ENCODE measurements at places on chromosomes 12 and 14.

- peak; percentile 43 for DNase-seq
These were observed 25.6 kb downstream of the SINHCAF start for GRCh38 chr12:31300341-31300740.

DNA sequence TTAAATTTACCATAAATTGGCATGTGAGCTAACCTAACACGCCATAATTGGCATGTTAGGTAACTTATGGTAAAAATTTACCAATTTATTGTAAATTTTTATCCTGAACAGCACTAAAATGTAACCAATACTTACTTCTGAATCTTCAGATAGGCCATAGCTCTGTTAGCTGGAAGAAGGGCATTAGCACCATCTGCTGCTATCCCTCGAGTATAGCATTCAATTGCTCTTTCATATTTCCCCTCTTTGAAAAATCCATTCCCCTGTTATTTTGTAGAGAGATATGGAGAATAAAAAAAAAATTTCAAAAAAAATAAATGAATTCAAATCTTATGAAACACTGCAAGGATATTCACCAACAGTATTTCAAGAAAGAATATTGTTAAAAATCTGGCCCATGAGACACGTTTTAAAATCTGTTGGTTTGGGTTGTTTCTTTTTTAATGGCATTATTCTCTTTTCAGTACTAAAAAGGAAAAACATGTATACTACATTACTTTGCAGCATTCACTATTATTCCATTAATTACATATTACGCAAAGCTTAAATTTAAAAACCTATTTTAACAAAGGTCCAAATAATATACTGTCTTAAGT, 19.1 kb downstream of the RPAP3 start:
- peak; percentile 58 for DNase-seq

DNA sequence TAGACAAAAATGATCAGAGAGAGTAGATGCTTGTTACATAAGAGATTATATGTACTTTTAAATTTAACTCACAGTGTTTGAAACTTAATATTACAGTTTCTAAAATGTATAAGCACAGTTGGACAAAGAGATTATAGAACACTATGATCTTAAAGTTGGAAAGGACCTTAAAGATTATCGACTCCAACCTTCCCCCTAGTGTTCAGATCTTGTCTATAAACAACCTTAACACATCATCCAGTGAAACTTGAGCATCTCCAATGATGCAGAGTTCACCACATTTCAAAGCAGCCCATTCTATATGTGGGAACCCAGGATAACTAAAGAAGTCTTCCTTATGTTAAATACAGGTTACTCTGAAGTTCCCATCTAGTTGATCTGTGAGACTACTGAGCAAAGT, 480.8 kb downstream of the RMST start:
- DNase-seq: no peak

DNA sequence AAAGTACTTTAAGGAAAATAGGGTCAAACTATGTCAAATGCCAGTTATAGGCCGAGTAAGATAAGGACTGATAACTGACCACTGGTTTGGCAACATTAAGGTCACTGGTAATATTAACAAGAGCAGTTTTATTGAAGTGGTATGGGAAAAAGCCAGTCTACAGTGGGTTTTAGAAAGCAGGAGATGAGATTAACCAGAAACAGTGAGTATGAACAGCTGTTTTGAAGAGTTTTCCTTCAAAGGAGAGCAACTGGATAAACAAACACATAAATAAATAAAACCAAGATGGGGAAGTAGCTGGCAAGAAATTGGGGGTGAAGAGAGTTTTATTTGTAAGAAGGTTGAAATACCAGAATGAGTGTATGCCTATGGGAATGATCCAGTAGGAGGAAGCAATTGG, 30.3 kb downstream of the KITLG start:
- no peak for DNase-seq

- DNase-seq: no peak
These were observed 23.2 kb upstream of the MTHFD1 start for GRCh38 chr14:64364907-64365306.

DNA sequence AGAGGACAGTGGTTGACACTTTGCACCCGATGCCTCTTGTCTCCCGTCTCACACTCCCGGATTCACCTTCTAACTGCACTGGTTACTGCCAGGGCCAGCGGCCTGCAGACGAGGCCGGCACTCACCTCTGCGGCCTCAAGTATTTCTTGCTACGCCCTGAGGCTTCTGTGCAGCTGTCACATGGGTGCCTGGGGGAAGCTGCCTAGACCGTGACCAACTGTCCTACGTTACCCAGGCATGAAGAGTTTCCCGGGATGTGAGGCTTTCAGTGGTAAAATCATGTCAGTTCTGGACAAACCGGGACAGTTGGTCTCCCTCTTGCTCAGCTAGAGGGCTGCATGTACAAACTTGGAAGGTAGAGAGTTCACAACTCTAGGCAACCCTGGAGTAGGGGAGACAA, 274.5 kb downstream of the GLT1D1 start:
- no peak for DNase-seq

DNA sequence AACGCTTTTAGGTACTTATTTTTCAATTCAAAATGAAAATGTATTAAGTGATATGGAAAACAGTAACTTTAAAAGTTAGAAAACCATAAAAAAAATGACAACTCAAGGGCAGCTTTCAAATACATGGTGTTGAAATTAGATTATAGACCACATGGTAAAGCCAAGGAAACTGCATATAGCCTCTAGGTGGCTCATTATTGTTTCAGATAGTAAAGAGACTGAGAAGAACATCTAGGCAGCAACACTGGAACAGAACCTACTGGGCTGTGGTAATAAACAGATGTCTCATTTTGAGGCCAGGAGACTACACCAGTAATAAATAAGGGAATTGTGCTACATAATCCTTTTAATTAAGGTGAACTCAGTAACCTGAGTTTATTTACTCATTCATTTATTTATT, 13.0 kb downstream of the FBXO33 start:
- DNase-seq: no peak

- DNase-seq: no peak
These were observed 201.7 kb upstream of the DCN start for GRCh38 chr12:91384366-91384765.

- peak; percentile 8 for DNase-seq
These were observed 174.2 kb downstream of the PPM1H start for GRCh38 chr12:62760779-62761178.

- no peak for DNase-seq
These were observed 202.0 kb downstream of the PPM1H start for GRCh38 chr12:62732861-62733427.

DNA sequence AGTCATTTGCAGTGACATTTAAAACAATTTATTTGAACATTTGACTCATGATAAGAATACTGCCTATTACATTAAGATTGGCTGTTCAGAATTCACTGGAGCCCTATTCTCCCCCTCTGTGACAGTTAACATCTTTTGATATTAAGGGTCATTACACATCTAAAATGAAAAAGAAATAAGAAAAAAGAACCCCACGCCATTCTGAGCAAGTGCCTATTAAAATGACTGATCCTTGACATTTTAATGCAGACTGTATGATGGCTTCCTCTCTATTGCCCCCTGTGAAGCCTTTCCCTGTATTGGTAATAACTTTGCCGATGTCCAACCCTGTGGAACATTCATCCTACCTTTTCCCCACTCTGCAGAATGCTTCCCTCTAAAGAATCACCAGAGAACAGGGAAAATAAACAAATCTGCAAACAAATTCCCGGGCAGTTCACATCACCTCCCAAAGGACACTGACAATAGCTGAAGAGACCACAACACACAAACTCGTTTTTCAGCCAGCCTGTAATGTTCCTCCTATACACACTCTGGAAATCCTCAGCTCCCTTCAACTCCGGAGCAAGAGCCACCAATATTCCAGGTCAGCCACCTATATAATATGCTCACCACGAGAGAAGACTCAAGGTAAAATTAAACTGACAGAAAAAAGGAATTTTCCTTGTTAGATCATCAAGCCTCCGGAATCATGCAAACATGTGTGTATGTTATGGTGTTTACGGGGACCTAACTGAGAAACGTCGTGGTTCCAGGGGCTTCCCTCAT, 2.1 kb downstream of the NIN start:
- peak; percentile 21 for DNase-seq

DNA sequence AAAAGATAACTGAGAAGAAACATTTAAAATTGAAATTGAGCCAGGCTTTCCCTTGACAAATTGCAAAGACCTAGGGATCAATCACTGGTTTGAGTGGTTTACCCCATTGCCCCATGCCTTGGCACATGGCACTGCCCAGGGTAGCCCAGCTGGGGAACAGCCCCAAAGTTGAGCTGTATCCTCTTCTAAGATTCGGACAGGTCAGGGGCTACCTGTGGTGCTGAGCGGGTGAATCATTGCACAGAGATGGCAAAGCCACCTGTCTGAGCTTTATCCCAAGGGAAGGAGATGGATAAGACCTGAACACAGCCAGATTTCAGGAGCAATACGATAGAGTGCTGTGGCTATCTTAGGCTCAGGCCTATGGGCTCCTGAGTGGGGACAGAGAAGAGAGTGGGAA, 7.0 kb downstream of the IFI27L2 start:
- no peak for DNase-seq

DNA sequence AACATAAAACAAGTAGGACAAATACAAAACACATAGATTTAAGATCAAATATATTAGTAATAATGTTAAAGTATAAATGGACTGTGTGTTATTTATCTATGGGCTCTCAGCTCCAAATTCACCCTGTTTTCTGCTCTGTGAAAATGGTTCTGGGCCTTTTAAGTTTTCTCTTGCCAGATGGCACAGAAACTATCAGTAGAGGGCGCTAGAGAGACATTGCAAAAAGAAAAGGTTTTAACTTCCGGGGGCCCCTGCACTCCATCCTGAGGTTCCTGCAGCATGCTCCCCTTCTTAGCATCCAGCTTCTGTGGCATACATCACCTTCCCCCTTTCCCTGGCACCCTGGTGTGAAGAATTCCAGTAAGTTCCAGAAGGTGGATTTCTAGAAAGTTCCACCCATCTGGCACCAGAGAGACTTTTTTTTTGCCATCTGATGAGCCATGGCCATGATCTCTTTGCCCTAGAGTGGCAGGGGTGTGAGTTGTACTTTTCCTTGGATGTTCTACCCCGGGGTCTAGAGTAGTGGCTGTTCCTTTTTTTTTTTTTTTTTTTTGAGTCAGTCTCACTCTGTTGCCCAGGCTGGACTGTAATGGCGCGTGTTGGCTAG, 29.3 kb downstream of the ZCRB1 start:
- DNase-seq: peak; percentile 56

DNA sequence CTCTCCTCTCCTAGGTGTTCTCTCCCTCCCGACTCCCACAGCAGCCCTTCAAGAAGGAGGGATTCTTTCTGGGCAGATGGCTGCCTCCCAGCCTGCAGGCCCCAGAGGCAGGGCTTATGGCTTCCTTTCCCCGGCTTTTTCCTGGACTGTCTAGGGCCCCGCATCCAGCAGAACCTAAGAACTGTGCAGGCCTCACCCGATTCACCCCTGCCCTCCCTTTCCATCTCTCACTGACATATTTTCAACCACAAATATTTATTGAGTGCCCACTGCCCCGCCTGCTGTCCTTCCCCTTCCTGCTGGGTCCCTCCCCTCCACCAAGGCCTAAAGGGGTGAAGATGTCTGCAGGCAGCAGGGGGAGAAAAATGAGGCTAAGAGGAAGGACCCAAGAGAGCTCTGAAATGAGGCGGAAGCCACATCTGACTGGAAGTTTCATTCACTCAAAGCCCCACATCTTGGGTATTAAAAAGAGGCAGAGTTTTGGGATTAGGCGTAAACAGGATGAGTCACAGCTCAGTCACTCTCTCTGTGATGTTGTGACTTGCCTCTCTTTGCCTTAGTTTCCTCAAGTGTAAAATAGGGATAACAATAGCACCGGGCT, 2.9 kb downstream of the SCNN1A start:
- DNase-seq: peak; percentile 84

DNA sequence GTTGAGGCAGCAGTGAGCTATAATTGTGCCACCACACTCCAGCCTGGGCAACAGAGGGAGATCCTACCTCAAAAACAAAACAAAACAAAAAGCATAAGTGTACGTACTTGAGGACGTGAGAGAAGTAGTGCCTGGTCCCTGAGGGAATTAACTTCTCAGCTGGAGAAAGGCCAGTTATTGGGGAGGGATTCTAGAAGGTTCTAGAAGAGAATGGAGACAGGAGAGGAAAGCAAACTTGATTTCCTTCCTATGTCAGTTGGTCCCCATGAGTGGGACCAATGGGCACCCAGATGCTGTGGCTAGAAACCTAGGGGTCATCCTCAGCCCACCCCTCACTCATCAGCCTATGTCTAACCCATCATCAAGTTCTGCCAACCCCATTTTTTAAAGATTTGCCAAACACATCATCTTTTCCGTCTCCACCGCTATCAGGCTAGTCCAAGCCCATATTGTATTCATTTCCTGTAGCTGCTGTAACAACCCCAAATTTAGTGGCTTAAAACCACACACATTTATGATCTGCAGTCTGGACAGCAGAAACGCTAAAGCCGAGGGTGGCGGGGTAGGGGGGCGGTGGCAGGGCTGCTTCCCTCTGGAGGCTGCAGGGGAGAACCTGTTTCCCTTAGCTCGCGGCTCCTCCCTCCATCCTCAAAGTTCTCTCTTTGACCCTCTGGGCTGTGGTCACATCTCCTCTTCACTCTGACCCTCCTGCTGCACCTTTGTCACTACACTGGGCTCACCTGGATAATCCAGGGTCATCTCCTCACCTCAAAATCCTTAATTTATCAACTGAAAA, 7.2 kb upstream of the RBM19 start:
- peak; percentile 52 for DNase-seq

- no peak for DNase-seq
These were observed 9.9 kb downstream of the ATG14 start for GRCh38 chr14:55401751-55402150.

- DNase-seq: no peak
These were observed 35.6 kb downstream of the ZNF664 start for GRCh38 chr12:124008595-124008994.

- DNase-seq: no peak
These were observed 76.0 kb downstream of the WDR20 start for GRCh38 chr14:102215576-102216250.

GRCh38 chr12:70305794-70306193, 60.3 kb upstream of the KCNMB4 start:
- no peak for DNase-seq

DNA sequence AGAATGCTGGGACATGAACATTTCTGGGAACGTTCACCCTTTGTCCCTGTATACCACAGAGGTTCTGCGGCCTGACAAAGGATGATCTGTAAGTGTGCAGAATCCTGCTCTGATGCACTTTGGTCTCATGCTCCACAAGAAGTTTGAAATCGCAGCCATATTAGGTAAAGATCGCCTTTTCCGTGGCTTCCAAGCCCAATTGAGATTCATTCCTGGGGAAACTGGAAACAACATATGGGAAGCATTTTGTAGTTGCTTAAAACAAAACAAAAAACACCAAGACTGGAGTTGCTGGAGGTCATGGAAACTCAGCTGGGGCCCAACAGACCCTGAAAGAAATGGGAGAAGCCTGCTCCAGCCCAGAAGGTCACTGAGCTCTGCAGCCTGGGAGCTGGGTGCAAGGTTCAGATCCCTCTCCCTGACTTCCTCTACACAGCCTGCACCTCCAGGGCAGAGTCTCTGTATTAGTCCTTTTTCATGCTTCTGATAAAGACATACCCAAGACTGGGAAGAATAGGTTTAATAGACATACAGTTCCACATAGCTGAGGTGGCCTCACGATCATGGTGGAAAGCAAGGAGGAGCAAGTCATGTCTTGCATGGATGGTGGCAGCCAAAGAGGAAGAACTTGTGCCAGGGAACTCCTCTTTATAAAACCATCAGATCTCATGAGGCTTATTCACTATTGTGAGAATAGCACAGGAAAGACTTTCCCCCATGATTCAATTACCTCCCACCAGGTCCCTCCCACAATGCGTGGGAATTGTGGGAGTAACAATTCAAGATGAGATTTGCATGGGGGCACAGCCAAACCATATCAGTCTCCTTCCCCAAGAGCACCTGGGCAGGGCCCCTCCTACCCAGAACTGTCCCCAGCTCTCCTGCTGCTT, 60.8 kb upstream of the CHGA start:
- no peak for DNase-seq

- no peak for DNase-seq
These were observed 5.2 kb downstream of the P2RX4 start for GRCh38 chr12:121214855-121215745.

Data from KBM-7 (cell line).